Coronary artery (tissue), 2 donors: ENCODE measurements at places on chromosomes 7 and 10.

DNA sequence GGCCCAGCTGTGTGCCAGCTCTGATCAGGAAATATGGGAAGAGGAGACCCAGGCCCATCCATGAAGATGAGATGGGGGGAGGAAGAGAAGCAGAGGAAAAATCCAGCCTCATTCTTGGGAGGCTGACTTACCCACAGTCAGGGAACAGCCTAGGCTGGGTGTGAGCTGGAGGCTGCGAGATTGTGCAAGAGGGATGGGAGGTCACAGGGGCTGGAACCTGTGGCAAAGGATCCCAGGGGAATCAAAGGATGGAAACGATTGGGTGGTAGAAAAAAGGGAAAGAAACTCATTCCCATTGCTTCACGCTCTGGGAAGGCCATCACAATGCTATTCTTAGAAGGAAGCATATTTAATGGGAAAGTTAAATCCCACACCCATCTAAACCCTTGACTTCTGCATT, 26.7 kb upstream of the CRHR2 start:
- no peak for DNase-seq

GRCh38 chr7:45394117-45394708, 180.0 kb upstream of the ADCY1 start:
- DNase-seq, result no peak

DNA sequence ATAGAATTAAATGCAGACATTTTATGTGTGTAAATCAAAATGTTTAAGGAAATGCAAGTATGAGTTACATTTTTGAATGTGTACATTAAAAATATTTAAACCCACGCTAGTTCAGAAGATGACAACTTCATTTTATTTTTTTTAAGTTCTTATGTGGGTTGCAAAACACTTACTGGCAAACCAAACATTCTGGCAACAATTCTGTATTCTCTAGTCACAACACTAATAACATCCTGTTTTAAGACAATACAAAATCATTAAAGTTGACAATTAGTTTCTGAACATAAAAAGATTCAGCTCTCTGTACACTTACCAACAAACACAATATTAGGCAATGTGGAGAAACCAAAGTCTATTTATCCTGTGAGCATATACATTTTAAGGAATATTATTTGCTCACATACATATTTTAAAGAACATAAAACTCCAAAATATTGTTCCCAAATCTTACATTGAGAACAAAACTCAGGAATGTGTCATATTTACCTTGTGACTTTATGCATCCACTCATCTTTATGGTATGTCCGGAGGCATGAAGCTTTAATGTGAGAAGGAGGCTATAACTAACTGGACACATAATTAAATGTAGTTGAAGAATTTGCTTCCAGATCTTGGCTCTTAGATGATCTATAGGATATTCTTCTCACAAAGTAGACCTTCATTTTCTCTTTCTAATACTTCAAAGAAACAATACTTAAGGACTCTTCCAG, 134.7 kb downstream of the DGKB start:
- DNase-seq, result no peak

- DNase-seq, result no peak
Measured at GRCh38 chr7:75916259-75916658, 1.3 kb downstream of the POR start.

DNA sequence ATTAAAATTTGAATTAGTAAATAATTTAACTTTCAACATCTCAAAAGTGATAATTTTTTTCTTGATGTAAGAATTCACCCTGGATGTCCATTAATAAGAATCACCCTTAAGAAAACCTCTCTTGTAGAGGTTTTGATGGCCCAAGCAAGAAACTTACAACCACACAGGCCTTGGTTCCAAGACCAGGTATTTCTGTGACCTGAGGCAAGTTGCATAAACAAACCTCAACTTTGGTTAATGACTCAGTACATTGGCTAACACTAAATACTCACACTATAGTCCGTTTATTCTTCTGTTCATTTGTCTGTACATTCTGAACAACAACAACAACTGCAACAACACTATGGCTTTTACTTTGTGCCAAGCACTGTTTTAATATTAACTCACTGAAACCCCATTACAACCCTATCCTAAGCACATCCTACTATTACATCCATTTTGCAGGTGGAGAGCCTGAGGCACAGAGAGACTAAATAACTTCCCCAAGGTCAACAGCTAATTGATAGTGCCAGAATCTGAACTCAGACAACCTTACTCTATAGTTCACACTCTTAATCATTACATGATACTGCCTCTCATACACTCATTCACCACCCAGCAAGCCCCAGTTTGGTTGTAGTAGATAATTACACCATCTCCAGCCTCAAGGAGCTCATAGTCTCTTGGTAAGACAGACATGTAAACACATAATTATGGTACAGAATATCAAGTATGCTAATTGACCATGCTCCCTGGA, 6.6 kb downstream of the ANK3 start:
- DNase-seq, result no peak

- no peak for DNase-seq
Measured at GRCh38 chr7:75663302-75663907, 75.3 kb downstream of the HIP1 start.

DNA sequence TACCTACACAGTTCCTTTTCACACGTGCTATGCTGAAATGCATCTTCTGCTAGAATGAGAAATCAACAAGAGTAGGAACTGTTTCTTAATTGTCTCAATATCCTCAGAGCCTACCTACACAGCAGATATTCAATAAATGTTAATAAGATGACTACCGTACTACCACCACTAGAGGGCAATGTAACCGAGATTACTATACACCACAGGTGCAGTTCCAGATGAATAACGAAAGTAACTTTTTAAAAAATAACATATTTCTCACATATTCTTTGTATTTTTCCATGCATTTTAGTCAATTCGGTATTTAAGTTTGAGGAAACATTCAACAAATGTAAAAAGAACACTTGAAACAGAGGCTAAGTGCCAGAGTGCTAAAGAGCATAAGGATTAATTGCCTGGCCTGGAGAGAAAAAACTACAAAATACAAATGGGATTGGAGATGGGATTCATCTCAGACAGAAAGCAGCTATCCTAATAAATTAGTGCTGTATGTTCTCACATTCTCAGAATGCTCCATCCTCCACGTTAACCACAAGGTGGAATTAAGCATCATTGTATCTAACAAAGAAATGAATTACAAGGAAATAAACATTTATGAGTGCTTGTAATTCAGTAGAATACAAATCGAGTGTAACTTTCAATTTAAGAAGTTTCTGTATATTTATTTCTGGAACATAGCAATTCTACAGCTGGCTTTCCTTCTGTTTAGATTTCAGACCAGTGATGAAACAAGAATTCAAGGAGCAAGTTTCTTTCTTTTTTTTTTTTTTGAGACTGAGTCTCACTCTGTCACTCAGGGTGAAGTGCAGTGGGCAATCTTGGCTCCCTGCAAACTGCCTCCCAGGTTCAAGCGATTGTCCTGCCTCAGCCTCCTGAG, 20.3 kb upstream of the HECTD2 start:
- no peak for DNase-seq

DNA sequence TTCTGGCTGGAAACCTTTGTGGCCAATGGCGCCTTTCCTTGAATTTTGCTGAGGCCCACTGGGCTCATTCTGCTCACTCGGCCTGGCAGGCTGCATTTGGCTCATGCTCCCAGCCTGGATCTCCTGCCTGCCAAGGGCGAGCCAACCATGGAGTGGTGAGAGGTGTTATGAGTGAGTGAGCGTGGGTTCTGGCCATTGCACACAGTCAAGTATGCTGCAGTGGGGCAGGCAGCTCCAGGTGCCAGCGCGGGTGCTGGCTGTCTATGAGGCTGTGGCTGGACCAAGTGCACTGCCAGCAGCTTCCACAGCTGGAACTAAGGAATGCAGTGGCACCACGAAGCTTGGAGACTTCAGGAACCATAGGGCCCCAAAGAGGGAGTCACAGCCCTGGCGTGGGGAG, 42.2 kb upstream of the TUBB8 start:
- DNase-seq, result no peak
